Naive thymus-derived CD4-positive, alpha-beta T cell (primary cell): ENCODE measurements at places on chromosomes 7 and 10. TPM values are rescaled to one million over a fixed set of nuclear protein-coding genes. Genes with fewer than 3 reads are reported as not detected.

Gene SEMA4G
- 0.88 TPM for total RNA-seq

Gene CALML3
- not detected for total RNA-seq

Gene OR13A1
- 0.24 TPM for total RNA-seq

Gene OPN4
- total RNA-seq, result not detected

- no peak for DNase-seq
These were observed 37.4 kb upstream of the KDM7A start for GRCh38 chr7:140214075-140214684.

DNA sequence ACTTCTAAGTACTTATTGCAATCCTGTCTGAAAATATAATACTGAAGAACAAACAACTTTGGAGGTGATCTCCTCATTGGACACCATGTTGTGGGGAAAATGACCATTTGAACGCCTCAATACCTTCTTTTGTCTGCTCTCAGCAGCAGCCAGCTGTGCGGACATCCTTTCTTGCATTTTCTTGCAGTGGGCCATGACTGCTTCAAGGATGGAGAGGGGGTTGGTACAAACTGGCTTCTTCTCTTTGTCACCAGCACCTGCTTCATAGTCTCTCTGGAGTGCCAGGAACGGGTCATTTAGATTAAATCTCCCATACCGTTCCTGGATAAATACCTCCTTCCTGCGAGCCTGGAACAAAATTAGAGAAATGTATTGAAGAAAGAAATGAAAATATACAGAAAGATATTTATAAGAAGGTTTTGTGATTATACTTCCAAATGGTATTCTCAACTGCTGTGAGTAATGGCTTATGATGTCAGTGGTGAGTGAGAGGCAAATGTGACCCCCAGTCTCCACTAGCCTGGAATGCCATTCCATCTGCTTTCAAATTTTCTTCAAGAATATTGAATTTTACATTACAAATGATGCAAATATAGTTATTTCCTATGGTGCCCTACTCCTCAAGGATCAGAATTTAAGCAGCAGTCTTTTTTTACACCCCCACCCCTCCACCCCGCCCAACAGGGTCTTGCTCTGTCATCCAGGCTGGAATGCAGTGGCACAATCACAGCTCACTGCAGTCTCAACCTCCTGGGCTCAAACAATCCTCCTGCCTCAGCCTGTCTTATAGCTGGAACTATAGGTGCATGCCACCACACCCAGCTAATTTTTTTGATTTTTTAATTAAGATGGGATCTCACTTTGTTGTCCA, 62.4 kb downstream of the CTTNBP2 start:
- DNase-seq, result no peak

GRCh38 chr10:28883741-28884423, 206.6 kb downstream of the BAMBI start:
- no peak for DNase-seq

DNA sequence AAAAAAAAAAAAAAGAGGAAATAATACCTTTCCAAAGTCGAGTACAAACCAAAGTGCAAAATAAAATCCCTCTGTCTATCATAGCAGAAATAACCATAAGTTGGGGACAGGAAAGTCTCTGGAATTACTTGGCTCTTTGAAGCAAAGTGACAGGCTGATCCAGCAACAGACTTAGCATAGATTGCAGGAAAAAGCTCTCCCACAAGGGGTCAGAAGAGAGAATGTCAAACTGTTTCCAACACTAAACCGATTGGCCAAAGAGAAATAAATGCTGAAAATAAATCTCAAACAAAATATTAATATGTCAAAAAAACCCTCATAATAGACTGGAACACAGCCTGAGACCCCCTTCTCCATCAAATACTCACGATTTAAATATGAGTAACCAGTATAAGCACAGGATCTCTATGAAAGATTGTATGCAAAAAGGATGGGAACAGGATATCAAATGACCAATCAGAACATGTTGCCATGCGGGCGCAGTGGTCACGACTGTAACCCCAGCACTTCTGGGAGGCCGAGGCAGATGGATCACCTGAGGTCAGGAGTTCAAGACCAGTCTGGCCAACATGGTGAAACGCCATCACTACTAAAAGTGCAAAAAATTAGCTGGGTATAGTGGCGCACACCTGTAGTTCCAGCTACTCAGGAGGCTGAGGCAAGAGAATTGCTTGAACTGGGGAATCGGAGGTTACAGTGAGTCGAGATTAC, 1000.7 kb upstream of the LRRN3 start:
- DNase-seq, result peak; percentile 13

DNA sequence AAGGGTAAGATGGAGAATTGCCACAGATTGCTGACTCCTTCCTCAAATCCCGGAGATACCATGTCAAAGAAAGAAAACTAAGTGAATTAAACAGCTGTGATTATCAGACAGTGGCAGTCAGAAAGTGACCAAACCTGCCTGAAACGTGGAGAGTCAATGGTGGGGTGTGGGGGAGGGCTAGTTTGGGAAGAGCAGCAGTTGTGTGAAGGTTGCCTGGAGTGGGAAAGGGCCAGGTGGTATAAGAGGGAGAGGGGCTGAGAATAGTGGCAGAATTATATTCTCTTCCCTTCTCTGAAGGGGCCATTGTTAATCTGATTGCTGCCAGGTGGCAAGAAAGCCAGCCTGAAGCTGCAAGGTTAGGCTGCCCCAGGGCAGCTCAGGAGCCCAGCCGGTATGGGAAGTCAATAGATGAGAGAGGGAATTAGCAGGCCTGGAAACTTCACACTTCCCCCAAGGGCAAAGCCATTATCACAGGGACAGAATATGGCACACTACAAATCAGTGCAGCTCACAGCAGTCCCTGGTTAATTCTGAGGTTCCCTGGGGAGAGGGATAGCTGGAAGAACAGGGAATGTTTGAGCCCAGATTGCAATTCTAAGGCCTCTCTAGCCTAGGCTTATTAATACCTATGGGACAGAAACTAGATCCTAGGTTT, 83.9 kb upstream of the ITGB1 start:
- no peak for DNase-seq

- no peak for DNase-seq
These were observed 19.8 kb downstream of the ZNF107 start for GRCh38 chr7:64685741-64686140.

DNA sequence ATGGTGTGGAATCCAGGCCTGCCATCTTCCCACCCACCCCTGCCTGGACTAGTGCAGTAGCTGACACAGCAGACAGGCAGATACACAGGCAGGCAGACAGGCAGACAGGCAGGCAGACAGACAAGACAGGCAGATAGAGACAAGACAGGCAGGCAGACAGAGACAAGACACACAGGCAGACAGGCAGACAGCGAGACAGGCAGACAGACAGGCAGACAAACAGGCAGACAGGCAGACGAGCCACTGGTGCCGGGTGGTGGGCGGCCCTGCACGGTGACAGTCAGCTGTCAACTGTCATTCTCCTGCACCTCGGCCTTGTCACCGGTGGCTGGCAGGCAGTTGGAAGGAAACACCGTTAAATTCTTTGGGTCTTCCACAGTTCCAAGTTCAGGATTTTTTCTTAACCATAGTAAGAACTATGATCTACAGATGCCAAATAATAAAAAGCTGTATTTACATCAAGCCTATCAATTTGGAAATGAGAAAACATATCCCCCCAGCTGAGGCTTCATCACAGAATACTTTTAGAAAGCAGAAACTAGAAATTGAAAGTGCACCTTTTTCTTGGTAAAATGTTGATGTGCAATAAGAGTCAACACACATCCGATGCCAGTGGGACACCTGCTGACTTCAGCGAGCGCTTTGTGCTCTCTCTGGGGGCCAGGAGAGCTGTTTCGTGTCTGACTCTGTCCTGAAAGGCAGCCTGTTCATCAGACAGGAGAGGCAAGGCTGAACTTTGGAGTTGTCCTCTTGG, 250.4 kb downstream of the DNAJB6 start:
- no peak for DNase-seq

DNA sequence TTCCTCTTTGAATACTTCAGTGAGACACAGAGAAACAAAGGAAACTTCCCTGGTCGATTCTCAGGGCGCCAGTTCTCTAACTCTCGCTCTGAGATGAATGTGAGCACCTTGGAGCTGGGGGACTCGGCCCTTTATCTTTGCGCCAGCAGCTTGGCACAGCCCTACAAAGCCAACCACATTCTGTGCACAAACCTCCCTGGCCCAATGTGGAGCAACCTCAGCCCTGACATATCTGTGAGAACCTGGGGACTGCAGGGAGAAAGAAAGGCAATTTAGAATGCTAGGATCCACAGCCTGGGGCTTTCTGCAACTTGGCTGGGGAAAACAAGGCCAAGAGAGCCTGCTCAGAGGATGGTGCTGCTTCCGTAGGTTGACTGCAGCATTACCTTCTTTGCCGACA, 63.5 kb upstream of the PRSS58 start:
- no peak for DNase-seq
